ENCODE measurements at places on chromosomes 5 and 9.

DNA sequence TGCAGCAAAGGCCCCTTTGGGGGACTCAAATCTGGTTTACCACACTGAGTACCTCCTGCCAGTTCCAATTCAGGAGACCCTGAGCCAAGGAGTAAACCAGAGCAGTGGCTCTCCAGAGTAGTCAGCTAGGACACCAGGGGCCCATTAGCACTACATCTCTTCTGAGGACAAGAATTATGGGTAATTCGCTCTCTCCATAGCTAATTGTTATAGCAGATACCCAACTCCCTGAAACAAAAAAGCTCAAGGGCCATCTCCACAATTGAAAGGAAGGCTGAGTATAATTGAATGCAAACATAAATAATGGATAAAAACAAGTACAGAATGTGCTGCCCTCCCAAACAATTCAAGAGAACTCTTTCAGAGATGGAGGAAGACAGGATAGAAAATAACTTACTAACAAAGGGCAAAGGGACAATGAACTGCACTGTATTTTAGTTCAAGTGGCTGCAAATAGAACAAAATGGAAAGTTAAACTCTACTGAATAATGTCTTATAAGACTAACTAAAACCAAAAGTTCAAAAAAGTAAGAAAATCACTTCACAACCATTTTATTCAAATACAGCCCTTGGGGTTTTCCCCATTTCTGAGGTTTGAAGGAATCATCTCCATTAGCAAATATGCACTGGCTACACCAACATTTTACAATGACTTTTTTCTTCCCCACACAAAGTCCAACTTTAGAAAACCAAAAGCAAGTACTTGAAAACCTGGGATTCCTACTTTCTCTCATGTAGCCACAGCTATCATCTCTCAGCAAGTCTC is 118.8 kb downstream of the SIL1 start:
- DNase-seq: no peak

- no peak for DNase-seq
Measured at GRCh38 chr5:148949841-148950470, 112.9 kb downstream of the SH3TC2 start.

GRCh38 chr9:104775976-104776375 is 12.0 kb downstream of the NIPSNAP3B start:
- no peak for DNase-seq

- DNase-seq: peak; percentile 13
Measured at GRCh38 chr9:21160178-21160577, 6.3 kb downstream of the IFNA21 start.

DNA sequence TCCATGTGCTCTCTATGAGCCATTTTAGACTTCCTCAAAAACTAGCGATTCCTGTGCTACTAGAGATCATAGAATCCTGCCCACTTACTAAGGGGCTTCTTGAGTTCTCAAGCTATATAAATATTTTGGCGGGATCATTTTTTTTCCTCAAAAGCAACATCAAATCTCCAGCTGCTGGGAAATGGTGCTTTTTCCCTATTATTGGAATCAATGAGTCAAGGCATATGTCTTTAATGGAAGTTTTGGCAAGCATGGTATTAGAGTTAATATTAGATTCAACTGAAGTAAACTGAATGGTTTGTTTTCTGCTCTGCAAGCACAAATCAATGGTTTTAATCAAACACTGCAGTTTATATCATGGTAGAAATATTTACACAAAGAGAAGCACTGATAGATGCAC is 369.9 kb upstream of the PTGER4 start:
- DNase-seq: no peak

- DNase-seq: no peak
Measured at GRCh38 chr9:124812441-124812876, 35.5 kb downstream of the OLFML2A start.

GRCh38 chr5:179955630-179956029 is 47.9 kb upstream of the TBC1D9B start:
- no peak for DNase-seq

DNA sequence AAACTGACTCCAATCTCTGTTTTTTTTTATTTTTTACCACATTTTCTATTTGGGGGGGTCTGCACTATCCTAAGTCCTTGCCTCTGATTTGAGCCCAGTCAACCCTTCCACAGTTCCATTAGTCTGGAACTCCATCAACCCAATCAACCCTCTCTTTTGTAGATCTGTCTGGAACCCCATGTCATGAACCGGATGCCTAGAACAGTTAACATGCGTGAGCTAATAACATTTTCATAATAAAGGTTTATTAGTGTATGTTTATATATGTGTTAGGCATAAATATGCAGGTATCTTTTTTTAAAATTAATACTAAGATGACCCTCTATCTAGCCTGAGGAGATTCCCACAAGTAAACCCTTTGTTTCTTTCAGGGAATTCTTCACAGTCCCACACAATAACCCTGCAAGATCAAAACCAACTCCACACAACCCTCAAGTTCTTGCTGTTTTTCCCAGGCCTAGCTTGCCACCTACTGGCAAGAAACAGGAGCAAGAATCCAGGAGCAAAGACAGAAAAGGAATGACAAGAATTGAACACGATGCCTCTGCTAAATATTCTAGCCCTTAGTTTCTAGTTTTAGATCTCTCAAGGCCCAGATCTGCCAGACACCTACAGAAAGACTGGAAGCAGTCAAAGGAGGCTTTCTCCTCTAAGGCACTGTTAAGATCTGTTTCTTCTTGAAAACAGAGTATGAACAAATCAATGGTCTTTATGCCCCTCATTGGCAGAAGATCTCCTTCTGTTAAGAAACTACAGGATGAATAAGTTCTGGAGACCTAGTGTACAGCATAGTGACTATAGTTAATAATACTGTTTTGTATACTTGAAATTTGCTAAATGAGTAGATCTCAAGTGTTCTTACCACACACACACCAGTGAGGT is 100.4 kb downstream of the TRIM36 start:
- no peak for DNase-seq

DNA sequence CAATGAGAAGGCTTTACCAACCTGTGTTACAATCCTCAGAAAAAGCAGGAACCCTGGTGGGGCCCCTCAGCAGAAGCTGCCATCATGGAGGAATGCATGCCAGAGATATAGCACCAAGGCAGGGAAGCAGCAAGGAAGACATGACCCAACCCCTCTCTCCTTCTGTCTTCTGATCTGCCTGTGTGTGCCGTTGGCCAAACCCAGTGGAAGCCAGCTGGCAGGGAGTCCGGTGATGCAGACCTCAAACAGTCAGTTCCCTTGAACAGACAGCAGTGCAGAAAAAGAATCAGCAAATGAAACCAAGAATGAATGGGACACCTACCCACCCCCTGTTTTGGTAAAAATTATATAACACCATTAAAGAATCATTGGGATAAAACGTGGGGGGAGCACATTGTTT is 234.2 kb downstream of the ZNF608 start:
- DNase-seq: no peak

GRCh38 chr9:116792271-116792670 is 105.2 kb downstream of the TRIM32 start:
- no peak for DNase-seq

- no peak for DNase-seq
Measured at GRCh38 chr9:20200991-20201431, 412.2 kb upstream of the SLC24A2 start.

- no peak for DNase-seq
Measured at GRCh38 chr9:103168254-103168653, 173.1 kb downstream of the CYLC2 start.

- DNase-seq: no peak
Measured at GRCh38 chr9:114244570-114244969, 78.3 kb upstream of the ORM1 start.

GRCh38 chr5:112686675-112687074 is 51.0 kb upstream of the APC start:
- DNase-seq: no peak

DNA sequence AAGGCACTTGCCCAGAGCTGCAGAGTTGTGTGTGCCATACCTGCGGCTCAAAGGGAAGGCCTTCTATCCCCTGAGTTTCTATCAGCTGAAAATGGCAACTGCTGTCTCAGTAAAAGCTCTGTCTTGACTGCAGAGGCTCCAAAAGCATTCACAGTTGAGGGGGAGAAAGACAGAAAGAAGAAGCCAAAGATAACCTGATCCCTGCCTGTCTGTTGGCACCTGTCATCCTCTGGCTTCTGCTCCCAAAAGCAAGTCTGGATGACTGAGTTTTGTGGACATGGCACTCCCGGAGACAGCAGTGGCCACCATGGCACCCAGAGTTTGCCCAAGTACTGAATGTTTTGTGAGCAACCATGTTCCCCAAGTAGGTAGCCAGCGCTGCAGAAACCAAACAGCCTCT is 176.6 kb downstream of the NR3C1 start:
- DNase-seq: no peak

- DNase-seq: no peak
Measured at GRCh38 chr9:104280178-104280560, 186.1 kb downstream of the SMC2 start.

- DNase-seq: no peak
Measured at GRCh38 chr5:74289238-74289637, 351.3 kb downstream of the ENC1 start.

- DNase-seq: no peak
Measured at GRCh38 chr5:189486-189885, 1.8 kb upstream of the LRRC14B start.

DNA sequence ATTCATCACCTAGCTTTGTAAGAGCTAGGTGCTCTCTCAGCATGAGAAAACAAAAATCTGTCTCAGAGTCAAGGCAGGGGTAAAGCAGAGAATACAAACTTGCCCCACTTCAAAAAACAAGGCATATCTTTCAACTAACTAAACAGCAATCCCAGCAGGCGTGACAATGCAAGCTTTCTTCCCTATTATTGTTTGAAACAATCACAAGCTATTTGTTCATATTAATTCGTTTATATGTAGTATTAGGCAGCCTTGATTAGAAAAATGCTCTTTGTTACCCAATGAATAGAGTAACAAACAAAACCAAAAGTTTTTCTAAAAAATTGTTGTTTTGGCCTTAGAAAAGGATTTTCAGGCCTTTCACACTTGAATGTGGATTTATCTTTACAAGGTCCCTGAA is 71.1 kb downstream of the LPAR1 start:
- no peak for DNase-seq

DNA sequence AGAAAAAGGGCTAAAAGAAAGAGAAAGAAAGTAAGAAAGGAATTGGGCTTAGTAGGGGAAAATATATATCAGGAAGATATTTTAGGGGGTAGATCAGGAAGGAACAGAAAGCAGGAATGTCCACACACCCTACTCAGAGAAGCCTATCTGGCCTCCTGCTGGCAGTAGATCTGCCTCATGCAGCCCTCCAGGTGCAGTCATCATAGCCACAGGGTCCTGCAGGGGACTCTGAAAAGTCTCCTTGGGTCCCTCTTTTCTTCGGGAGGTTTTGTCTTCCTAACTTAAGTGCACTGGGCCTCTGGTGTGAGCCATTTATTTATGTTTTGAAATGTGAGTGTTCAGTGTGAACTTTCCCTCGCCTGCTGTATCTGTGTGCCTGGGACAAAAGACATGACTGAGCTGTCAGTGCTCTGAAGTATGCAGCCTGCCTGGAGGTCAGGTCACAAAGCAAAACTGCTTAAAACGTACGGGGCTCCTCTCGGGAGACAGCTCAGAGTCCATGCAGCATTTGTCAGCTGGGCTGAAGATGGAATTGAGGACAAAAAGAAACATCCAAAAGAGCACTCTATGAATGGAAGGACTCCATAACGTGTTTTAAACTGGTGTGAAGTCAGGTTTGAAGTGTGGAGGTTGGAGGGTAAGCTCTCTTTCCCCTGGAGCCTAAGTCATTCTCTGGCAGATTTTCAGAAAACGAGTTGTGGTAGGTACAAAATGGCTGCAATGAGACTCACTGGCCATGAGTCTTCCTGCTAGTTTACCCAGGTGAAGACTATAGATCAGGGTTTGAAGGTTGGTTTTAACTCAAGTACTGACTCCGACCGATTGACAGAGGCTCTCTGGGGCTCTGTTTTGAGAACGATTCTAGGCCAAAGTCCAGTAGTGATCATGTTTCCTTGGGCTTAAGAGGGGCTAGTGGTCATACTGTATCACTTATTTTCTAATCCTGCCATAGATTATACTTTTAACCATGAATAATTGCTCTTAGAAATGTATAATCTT is 151.8 kb upstream of the GDNF start:
- DNase-seq: no peak

DNA sequence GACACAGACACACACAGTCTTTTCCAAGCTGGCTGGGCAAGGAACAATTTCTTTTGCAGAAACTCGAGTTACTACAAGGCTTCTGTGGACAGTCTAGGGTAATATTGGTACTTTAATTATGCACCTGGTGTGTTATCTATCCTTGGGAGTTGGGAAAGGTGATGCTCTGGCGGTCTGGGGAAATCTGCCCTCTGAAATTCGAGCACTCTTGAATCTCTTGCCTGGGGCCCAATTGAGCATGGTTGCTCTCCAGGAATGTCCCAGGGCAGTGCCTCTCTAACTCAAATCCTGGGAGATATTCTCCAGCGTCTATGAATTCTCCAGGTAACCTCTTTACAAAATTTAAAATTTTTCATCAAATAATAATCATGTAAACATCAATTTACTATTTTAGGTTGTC is 69.3 kb downstream of the KCNIP1 start:
- no peak for DNase-seq

DNA sequence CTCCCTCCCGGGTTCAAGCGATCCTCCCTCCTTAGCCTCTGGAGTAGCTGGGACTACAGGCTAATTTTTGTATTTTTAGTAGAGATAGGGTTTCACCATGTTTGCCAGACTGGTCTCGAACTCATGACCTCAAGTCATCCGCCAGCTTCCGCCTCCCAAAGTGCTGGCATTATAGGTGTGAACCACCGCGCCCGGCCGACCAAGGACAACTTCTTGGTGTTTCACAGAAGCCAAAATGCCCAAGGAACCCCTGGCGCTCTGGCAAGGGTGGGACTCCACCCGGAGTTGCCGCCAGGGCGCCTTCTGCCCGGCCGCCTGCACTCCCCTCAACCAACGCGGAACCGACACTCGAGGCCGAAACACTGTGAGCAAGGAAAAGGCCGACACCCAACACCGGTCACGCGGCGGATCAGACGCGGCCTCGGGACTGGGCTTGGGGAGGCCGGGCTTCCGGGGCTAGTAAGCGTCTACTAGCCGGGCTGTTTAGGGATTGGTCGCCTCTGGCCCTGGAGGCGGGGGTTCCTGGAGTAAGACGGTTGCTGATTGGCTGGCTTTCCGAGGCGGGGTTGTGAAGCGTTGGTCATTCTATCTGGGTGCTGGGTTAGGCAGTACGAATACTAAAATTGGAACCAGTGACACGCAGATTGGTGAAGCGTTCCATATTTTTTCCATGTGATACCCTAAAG is 7.7 kb upstream of the CFAP157 start:
- DNase-seq: peak; percentile 74

GRCh38 chr5:160743027-160743426 is 109.0 kb downstream of the ATP10B start:
- no peak for DNase-seq

GRCh38 chr9:69380301-69380700 is 55.3 kb downstream of the ENTREP1 start:
- no peak for DNase-seq

- DNase-seq: no peak
Measured at GRCh38 chr9:89021154-89021803, 30.0 kb downstream of the S1PR3 start.

DNA sequence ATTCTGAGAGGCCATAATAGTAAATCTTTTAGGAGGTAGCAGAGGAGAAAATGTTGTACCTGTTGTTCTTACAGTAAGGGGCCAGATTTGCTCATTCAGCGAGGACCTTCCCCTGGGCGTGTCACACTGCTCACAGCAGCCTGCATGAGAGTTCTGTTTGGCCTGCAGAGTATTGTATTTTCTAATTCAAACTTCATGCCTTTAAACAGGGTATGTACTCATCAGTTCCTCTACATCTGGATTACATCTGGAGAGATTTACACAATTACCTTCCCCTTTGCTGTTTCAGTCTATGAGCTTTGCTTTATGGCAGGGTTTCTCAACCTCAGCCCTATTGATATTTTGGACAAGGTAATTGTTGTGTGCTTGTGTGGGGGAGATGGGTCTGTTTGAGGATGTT is 170.9 kb upstream of the STK32A start:
- DNase-seq: no peak
